ENCODE measurements at places on chromosomes 2 and 18. TPM values are rescaled to one million over a fixed set of nuclear protein-coding genes. Genes with fewer than 3 reads are reported as not detected.

Gene IL18RAP
- 6.5 TPM for total RNA-seq

Gene DSG1
- total RNA-seq = not detected

Gene ZNF521
- not detected for total RNA-seq

DNA sequence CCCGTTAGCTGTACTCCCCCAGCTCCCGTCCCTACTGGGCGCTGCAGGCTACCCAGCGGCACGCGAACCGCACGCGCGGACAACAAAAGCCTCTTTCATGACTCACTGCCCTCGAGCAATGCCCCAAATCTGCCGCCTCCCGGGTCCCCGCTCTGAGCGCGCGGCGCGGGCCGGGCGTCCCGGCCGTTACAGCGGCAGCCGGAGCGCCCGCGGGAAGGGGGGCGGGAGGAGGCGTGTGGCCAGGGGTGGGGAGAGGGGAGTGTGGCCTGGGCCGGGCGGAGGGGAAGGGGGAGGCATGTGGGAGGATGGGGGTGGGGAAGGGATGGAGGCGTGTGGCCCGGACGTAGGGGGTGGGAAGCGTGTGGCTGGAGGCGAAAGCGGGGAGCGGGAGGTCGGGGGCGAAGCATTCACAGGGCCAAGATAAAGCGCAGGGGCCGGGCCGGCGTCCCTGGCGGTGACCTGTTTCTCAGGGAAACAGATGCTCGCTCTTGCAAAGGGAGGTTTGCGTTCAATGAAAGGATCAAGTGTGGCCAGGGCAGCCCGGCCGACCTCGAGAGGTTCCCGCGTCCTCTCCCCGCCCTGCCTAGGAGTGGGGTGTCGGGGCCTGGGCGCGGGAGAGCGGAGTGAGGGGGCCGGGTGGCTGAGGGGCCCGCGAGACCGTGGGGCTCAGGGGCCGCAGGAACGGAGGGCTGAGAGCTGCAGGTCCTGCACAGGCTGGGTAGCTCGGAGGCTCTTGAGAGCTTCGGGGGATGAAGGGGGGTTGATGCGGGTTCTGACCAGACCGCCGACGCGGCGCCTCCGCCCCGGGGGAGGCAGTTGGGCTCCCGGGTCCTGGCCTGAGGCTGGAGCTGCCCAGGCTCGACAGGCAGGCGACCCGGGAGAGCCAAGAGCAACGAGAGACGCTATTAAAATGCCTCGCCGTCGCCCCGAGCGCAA is 3.5 kb upstream of the NEUROD1 start:
- H3K4me1 ChIP-seq = peaks cover 41% of the 10 kb centered on the region
- H3K36me3 ChIP-seq = no peaks in the 10 kb centered on the region
- H3K27ac ChIP-seq = no peak overlapping the region

Gene PDK1
- 34.2 TPM for total RNA-seq

- peaks cover 56% of the 10 kb centered on the region for H3K4me1 ChIP-seq
- DNase-seq = no peak
- H3K27ac ChIP-seq = peak overlapping the region; percentile 99
- H3K4me3 ChIP-seq = no peak overlapping the region
Observed at GRCh38 chr2:70091816-70092215, 4.5 kb downstream of the PCBP1 start.

GRCh38 chr2:88058191-88058590 is 2.6 kb upstream of the KRCC1 start:
- no peak overlapping the region for H3K4me3 ChIP-seq
- no peak for DNase-seq
- H3K36me3 ChIP-seq = no peaks in the 10 kb centered on the region

Gene PARD3B
- 1.3 TPM for total RNA-seq

Gene RAX
- not detected for total RNA-seq

GRCh38 chr2:9846554-9846953 is 3.3 kb downstream of the TAF1B start:
- peaks cover 25% of the 10 kb centered on the region for H3K36me3 ChIP-seq
- no peak overlapping the region for H3K27ac ChIP-seq
- H3K4me3 ChIP-seq = no peak overlapping the region
- H3K4me1 ChIP-seq = peaks cover 41% of the 10 kb centered on the region
- DNase-seq = no peak

Gene TMEM247
- total RNA-seq = not detected

Gene TGFA
- 2.9 TPM for total RNA-seq

DNA sequence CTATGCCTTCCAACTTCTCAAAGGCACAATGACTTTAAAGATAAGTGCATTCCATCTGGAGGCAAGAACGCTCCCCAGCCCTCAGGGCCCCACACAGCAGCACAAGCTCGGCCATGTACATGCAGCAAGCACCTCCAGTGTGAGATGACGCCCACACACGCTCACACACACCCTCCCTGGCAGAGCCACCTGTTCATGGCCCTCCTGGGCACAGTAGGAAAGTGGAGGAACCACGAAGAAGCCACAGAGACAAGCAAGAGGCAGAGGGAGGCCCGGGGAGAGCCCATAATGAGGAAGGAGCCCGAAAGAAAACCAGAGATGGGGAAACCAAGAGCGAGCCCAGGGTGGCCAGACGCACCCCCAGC is 21.7 kb downstream of the BIN1 start:
- peaks cover 48% of the 10 kb centered on the region for H3K4me1 ChIP-seq
- H3K27ac ChIP-seq = peak overlapping the region; percentile 32
- no peak overlapping the region for H3K4me3 ChIP-seq
- no peaks in the 10 kb centered on the region for H3K36me3 ChIP-seq
- H3K27me3 ChIP-seq = no peaks in the 10 kb centered on the region

Gene DYNAP
- total RNA-seq = not detected

Gene ABCA12
- not detected for total RNA-seq

Gene CRYGD
- total RNA-seq = not detected

DNA sequence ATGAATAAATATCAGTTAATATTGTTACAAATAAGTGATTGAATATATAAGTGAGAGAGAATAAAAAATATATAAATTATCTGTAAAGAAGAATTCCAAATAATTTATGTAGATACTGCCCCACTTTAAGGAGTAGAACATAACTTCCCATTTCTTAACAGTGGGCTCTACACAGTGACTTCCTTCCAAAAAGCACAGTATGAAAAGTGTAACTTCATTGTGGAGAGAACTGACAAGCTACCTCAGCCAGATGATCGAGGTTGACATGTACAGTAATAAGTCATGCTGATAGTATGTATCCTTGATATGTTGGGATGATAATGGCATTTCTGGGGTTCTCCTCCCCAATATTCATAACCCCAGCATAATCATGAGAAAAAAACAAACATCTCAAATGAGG is 191.9 kb upstream of the FN1 start:
- no peaks in the 10 kb centered on the region for H3K27me3 ChIP-seq
- no peaks in the 10 kb centered on the region for H3K36me3 ChIP-seq
- H3K27ac ChIP-seq = no peak overlapping the region
- DNase-seq = no peak
- H3K4me1 ChIP-seq = no peaks in the 10 kb centered on the region

Gene FAM161A
- 4.9 TPM for total RNA-seq
